Endodermal cell (in vitro differentiated cells): ENCODE measurements at places on chromosomes 11 and 22.

DNA sequence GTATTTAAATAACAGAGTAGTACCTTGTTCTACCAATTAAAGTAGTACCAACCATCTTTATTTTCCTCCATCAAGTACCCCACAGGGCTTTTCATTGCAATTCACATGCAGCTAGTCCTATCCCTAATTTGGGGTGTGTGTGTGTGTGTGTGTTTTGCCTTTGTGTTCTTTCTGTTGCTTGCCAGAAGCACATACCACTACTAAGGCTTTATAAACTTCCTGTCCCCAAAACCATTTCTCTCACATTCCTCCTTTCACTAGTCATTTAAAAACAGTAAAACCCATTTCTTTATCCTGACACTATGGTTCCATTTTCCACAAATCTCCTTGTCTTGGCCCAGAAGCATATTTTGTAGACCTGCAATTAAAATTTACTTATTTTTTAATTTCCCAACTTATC, 54.6 kb downstream of the SLC36A4 start:
- no peak for DNase-seq

- no peak for DNase-seq
Observed at GRCh38 chr22:30628491-30628890, 7.1 kb upstream of the SLC35E4 start.

GRCh38 chr22:37219533-37219932, 7.3 kb upstream of the SSTR3 start:
- DNase-seq = no peak

- DNase-seq = no peak
Observed at GRCh38 chr11:128714881-128715280, 21.0 kb downstream of the FLI1 start.

DNA sequence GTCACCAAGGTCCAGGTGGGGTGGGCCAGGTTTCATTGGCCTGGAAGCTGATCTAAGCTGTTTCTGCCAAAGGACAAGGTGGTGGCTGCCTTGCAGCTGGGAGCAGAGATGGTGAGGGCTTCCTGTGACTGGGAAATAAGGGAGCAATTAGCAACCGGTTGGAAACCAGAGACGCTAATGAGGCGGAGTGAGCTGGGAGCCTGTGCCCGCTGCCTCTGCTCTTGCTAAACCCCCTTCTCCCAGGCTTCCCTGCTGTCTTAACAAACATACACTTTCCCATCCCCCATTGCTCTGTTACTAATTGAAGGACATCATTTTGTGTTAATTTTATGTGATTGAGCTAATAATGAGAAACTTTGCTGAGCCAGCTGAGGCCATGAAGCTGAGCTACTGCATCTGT, 121.8 kb downstream of the INSC start:
- peak; percentile 82 for DNase-seq

DNA sequence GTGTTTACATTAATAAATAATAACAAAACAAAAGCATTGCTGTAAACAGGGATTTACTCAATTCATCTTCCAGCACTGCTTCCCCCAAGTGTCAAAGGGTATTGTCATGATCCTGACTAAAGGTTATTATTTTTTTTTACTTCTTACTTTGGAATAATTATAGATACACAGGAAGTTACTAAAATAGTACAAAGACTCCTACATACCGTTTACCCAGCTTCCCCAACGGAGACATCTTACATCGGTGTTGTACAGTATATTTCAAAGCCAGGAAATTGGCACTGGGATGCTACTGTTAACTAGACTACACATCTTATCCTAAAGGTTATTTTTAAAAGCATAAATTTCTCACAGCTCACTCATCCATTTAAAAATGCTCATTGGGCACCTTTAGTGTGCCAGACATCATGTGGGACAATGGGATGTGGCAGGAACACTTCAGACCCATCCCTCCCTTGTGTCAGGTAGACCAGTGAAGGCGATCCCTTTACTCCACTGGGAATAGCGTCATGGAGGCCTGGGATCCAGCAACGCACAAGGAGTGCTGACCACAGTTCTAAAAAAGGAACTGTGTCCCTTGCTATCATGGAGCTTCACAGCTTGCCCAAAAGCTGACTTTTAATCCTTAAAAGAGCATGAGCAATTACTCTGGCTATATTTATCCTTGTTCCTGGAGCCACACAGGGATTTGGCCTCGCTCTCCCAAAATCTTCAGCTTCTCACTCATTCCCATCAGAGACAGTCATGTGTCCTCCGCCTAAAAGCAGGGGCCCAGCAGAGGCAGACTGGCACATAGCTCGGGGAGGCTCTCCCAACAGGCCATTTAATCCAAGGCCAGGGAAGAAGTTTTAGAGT, 3.1 kb upstream of the IRAG1 start:
- DNase-seq = no peak

DNA sequence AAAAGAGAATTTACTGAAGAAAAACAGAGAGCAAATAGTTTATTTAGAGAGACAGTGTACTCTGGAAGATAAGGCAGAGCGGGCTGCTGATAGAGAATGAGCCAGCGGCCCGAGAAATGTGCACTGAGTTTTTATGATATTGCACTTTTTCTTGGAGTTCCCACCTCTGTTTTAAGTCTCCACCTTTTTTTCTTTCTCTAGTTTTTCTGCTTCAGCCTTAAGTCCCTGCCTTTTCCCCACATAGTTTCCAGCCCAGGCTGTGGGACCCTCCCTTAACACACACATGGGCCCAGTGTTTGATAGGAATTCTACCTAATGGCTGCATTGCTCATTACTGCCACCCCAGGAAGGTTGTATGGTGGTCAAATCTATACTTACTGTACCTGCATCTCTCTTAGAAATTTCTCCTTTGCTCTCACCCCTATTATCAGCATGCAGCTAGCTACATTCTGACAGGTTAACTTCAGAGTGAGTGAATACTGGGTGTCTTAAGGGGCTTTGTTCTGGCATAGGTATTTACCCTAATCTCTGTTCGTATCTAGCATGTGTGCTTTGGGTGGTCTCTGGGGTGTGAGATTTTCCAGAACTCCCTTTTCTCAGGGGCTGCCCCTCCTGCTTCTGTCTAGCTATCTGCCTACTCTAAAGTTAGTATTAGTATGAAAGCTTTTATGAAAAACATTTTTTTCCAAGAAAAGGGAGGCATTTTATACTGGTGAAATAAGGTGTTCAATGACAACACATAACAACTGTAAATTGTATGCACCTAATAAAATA, 127.3 kb upstream of the TOP3B start:
- DNase-seq = peak; percentile 64
